Activated CD4-positive, alpha-beta T cell treated with anti-CD3 and anti-CD28 coated beads for 4 hours (primary cell): ENCODE measurements at places on chromosomes 4 and X.

- DNase-seq: no peak
Observed at GRCh38 chr4:127450276-127450675, 182.5 kb upstream of the INTU start.

DNA sequence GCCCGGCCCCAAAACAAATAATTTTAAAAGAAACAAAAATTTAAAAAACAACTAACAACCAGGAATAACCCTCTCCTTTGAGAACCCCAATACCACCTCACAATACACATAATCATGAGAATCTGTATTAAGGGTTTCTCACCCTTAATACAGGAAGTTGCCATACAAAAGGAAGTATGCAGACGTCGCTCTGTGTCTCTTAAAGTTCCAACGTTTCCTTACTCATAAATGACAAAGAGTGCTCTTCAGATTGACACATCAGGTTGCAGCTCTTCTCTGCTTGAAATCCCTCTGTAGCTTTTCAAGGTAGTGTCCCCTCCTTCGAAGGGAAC, 73.9 kb upstream of the IRF2 start:
- DNase-seq: no peak

DNA sequence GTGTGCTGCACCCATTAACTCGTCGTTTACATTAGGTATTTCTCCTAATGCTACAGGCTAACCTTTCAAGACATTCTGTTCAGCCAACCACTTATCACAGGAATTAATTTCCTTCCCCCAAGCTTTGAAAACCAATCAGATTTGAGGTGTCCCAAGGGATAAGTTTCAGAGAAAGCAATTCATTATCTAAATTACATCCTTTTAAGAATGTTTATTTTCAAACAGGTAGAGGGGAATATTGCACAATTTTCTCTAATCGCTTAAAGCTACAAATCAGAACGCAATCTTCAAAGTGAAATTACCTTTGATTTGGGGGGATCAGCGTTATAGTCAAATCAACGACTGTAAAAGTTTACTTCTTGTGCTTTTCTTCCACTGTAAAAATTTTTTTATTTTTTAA, 1.6 kb downstream of the CLOCK start:
- DNase-seq: no peak

- DNase-seq: no peak
Observed at GRCh38 chr4:60930866-60931265, 269.3 kb upstream of the ADGRL3 start.

DNA sequence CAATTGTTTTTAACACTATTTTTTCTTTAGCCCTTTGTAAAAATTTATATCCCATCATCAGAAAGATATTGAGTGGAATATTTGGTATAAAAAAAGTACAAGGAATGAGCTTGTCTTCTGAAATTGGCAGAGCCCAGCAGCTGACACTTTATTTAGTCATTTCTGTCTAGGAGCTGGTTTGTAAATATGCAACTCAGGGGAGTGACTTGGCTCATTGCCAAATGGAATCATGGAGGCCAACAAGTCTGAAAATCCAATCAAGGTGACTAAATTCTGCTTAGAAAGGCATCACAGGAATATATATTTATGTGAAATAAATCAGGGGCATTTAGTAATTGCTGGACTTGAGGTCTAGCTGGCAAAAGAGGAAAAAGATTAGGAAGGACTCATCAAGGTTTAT, 74.4 kb downstream of the OTC start:
- DNase-seq: no peak

GRCh38 chr4:172543249-172543648, 625.4 kb upstream of the GALNT7 start:
- no peak for DNase-seq

DNA sequence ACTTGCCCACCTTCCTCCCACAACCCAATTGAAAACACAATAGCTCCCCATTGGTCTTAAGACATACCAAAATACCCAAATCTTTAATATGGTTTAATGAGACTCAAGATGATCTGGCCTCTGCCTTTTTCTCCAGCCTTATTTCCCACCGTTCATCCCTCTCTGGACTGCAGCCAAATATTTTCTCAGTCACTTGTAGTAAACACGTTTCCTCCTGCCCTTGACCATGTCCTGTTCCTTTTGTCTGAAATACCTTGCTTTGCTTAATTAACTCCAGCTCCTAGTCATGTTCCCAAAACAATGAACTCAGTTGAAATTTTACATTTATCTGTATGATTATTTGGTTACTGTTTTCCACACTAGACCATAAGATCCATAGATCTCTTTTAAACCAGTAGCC, 8.4 kb upstream of the NUP54 start:
- no peak for DNase-seq

DNA sequence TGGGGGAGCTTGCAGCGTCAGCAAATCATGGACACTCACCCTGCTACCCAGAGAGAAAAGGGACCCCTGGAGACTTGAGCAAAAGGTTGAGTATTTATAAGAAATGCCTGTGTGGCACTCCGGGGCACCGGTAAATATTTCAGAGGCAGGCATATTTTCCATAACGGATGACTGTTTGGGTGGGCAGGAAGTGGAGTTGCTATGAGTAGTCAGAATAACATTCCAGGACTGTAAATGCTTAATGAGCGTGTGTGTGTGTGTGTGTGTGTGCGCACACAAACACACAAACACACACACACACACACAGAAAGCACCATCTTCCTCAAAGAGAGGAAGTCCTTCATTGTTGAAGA, 74.6 kb downstream of the MXRA5 start:
- DNase-seq: no peak

DNA sequence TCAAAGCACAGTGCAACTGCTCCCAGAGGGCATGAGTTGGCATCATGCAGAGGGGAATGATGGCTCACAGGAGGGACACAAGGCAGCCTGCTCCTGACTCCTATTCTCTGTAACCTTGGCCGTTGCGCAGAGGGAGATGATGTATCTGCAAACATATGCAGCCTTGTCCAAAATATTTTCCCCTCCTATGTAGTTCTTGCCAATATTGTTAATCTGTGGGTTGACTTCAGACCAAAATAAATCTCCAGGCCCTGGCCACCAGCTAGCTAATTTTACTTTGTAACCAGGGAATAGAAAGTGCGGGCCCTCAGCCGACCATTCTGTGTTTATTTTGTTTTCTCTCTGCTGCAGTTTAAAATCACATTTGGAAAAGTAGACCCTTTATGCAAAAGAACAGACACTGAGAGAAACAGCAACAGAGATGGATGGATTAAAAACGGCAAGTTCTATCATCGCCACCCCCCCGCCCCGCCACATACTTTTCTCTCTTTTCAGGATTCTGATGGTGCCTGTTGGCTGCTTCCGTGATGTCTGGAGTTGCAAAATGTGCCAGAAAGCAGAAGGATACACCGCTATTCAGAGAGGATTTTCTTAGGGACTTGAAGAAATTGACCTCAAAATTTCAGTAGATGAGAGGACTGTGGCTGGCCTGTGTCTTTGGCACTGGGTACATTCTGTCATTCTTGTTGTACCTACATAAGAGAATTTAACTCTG, 185.3 kb upstream of the BCOR start:
- DNase-seq: no peak
